ENCODE measurements at places on chromosomes 5 and 9.

DNA sequence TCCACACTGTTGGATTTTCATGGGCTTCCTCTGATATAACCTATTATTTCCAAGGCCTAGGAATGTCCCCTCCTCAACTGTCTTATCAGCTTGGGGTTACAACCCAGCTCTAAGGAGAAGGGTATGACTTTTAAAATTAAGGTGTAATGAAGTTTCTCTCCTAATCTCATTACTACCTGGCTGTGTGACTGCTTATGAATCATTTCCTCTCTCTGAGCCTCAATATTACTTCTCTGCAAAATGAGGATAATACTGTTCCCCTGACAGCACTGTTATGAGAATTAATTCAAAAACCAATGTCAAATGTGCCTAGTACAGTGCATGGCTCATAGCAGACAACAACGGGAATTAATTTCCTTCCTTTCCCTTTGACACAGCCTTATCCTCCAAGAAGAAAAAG lies 118.9 kb downstream of the NR6A1 start:
- no peak for DNase-seq

GRCh38 chr9:94511134-94511954 lies 43.5 kb upstream of the PCAT7 start:
- DNase-seq: no peak

DNA sequence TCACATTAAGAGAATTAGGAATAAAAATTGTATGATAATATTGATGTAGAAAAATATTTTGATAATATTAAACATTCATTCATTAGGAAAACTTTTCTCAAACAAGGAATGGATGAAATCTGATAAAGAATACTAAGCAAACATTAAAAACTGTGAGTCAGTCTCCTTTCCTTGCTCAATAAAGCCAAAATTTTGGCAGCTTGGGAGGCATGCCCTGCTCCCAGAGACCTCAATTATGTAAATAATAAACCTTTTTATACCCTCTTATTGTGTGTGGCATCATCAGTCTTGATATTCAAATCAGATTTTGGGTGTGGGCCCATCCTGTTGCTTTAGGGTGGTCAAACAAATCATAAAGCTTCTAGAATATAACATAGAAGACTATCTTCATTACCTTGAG lies 36.6 kb upstream of the CCL21 start:
- no peak for DNase-seq

- no peak for DNase-seq
Measured at GRCh38 chr5:139711906-139712224, 63.7 kb downstream of the CXXC5 start.

DNA sequence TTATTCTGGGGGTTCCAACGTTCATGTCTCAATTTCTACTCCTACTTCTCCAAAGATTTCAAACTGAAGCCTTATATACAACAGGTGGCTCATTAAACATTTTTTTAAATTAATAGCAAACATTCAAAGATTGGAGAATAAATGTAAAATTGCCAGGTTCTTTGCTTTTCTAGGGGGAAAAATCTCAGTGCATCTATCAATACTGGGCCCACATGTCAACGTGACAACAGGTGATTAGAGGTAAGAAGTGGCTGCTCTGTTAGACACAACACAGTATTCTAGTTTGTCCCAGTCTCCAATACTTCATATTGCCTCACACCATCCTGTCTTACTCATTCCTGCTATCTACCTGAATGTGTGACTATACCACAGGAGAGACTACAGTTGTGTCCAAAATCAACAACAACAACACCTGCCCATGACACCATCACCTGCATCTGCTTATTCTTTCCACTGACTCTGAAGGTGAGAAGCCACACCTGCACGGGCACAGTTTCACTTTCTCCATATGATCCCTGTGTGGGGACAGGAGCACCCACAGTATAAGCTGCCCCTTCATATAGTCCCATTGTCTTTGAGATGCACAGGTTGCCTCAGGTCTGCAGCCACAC lies 110.2 kb downstream of the LHFPL2 start:
- no peak for DNase-seq

DNA sequence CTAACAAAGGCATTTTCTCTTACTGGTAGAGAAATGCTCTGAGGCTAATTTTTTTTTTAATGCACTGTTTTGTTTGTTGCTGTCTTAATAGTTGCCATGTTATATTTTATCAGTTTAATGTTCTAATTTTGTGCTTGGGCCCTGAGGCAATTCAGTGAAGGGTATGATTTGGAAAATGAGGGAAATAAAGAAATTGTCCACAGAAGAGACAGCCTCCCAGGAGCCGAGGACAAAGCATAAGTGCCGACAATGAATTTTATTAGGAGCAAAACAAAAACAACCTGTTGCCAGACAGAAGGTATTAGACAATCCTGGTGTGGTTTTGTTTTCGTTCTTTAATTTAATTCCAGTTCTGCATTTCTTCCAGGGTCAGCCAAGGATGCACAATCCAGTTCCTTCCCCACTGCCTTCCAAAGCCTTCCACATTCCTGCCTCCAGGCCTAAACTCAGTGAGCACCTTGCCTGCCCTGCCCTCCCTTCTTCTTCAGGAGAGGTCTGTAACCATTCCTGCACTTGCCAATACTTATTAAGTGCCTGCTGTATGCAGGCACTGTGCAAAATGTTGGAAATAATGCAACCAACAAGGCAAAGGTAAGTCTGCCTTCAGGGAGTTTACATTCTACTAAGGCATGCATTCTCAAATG lies 4.3 kb upstream of the TCOF1 start:
- no peak for DNase-seq

GRCh38 chr5:71586052-71586940 lies 844 bp upstream of the MCCC2 start:
- peak; percentile 26 for DNase-seq

- DNase-seq: no peak
Measured at GRCh38 chr5:126595486-126596083, 566 bp upstream of the ALDH7A1 start.

DNA sequence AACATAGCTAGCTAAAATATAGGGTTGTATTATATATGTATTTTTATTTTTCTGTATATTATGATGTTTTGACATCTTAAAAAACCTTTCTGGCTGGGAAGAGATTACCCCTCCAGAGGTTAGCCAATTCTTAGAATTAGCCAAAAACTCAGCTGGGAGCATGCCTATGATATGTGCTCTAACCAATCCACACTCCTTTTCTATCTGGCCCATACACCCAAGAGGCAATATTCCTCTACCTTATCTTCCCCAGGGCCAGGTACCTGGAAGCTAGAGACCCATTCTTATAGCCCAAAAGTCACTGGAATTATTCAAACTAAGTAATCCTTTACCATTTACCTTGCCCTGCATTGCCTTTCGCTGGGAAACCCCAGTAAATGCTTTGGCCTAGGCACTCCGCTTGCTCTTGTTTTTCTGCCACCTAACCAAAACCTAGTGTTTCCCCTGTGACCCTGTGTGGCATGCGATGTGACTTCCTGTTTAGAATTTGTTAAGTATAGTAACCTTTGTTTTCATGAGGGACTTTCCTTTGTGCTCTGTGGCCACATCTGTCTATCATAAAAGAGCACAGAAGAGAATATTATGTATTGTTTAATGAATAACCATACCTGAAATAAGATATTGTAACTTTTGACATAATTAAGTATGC lies 37.4 kb downstream of the CSNK1G3 start:
- no peak for DNase-seq

- no peak for DNase-seq
Measured at GRCh38 chr5:126909856-126910255, 120.5 kb downstream of the MARCHF3 start.

- no peak for DNase-seq
Measured at GRCh38 chr5:168357876-168358275, 66.4 kb downstream of the WWC1 start.

DNA sequence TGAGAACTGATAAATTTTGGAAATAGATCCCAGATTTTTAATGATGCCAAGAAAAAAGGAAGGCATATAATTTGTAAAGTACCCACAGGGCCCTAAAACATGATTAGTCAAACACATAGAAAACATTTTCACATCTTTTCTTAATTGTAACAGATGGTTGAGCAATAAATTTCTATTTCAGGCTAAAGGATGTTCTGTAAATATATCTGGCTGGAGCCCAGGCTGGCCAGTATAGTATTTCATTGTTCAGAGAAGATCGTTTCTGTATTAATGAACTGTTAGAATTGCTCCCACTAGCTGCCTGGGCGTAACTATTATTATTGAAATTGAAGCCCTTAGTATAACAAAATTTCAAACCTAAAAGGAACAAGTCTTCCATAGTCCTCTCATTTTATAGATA lies 105.3 kb upstream of the SMC2 start:
- DNase-seq: no peak

GRCh38 chr9:19464764-19465585 lies 56.2 kb downstream of the ACER2 start:
- DNase-seq: peak; percentile 42

- DNase-seq: no peak
Measured at GRCh38 chr5:150399524-150400211, 13.0 kb downstream of the CD74 start.

DNA sequence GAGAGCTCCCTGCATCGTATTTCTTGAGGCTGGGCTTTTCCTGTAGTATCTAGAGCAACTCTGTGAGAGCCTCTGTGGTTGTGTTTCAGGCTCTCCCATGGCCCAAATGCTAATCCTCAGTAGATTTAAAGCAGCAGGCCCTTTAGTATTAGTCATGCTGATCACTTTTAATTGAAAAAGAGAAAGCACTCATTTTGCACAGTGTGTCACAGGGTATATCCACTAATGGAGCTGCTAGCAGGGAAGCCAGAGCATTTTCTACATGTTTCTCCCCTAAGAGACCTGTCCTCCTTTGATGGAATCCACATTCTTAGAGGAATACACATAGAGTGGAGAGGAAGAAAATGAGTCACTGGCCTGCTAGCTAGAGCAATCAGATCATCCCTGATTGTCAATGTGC lies 348.5 kb downstream of the TMEM232 start:
- DNase-seq: no peak

DNA sequence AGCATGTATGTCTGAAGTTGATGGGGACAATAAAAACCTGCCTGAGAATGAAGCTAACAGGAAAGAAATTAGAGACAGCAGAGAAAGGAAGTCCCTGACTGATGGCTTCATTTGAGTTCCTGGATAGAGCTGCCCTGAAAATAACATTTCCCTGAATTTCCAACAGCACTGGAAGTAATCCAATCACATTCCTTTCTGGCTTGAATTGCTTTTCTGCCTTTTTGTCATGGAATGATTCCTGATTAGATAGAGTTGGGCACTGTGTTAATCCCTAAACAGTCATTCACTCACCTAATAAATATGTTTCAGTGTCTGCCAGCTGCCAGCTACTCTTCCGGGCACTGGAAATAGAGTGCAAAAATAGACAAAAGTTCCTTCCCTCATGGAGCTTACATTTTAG lies 30.0 kb upstream of the SH3RF2 start:
- no peak for DNase-seq
